ENCODE measurements at places on chromosomes 1 and 21.

- no peak for DNase-seq
Measured at GRCh38 chr1:108955881-108956280, 7.4 kb downstream of the CLCC1 start.

DNA sequence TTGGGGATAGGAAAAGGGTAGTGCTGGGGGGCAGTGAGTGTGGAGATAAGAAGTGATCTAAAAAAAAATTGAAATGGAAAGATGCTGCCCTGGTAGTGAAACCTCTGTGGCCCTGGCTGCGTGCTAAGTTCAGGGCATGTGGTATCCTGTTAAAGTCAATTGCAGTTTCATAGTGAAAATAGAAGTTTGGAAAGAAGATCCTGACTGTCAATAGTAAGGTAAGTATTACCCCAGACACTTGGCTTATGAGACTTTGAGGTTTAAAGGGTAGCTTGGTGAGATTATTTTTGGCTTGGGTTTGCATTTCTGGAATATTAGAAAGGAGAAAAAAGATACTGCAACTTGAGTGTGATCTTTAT lies 6.8 kb downstream of the ARID1A start:
- DNase-seq, result no peak

DNA sequence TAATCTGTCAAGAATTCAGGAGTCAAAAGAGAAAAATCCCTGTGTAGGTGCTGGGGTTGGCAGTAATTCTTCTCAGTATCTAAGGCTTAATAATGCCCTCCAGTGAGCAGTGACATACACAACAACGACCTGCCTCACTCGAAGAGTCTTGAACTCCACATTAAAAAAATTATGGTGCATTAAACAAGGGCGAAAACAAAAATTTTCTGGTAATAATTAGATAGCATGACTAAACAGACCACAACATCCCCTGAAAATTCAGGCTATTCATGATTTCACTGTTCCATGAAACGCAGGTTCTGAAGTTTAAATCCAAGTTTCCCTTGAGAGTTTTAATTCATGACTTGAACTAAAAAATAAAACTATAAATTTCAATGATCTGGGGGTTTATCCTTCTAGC lies 5.1 kb downstream of the SRSF4 start:
- DNase-seq, result no peak

- no peak for DNase-seq
Measured at GRCh38 chr21:33801424-33802405, 113.9 kb downstream of the ATP5PO start.

DNA sequence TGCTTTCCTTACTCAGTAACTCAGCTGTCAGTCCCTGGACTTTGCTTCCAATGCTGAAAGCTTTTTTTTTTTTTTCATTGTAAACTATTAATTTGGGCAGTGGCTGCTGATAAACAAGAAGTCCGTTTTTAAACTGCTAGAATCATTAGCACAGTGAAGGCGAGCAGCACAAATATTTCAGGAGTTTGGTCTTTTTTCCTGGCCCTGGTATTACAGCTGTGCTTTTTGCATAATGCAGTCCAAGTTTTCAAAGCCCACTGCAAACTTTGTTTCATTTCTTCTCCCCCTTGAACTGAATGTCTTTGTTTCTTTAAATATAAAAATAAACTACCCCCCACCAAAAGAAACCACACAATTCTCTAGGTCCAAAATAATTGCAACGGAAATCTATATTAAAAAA lies 6.6 kb downstream of the GLIS1 start:
- DNase-seq, result no peak

DNA sequence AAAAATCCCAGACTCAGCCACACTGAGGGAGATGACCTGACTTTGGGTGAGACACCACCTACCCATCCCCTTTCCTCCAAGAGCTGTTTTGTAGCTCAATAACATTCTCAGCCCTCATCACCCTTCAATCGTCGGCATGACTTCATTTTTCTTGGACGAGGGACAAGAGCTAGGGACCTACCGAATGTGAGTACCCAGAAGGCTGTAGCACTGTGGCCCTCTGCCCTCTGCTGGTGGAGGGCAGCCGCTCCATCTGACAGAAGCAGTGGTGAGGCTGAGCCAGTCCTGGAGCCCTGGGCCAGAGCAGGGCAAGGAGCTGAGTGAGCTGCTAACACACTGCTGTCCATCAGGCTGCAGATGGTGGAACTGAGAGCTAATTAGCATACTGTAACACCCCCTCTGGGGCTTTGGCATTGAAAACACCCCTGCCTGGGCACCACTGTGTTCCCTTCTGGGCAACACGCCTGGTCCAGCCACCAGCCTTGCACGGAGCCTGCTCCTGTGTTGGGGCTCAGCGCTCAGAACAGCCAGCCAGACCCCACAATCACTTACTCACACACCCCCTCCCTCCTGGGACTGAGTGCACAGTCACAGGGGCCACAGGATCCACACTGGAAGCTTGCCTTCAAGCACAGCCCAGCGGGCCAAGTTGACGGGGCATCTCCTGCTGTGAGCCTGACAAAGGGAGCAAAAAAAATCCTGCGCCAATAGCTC lies 18.3 kb upstream of the ALPL start:
- no peak for DNase-seq

GRCh38 chr1:28144203-28145135 lies 32.0 kb downstream of the PTAFR start:
- no peak for DNase-seq

DNA sequence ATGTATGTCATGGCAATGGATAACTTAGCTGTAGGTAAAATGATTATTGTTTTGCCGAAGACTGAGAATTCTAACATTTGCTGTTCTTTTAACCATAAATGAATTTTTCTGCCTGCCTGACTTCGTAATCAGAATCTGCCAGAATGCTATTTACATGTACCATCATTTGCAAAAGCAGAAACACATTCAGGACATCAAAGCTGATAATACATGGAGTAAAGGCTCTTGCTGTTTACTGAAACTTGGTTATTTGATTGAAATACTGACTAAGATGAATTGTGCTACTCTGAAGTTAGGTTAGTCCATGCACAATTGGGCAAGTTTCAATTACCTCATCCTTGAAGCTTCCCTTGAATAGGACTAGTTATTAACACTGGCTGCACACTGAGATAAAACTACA lies 293.8 kb downstream of the PLA2G4A start:
- no peak for DNase-seq

GRCh38 chr1:230807561-230808280 lies 60.5 kb downstream of the CAPN9 start:
- DNase-seq, result no peak

DNA sequence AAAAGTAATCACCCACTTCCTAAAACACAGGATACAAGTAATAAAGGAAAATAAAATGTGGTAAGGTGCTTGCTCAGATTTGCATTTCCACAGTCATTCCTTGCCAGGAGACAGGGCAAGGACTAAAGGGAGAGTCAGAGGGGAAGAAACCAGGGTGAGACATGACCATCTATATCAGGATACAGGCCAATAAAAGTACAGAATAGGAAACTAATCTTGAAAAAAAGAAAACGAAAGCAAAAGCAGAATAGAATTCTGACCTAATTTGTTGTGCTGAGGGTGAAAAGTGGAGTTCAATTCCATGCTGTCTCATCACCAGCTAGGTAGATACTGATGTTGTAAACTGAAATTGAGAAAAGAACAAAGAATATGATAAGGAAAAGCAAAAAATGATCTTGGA lies 27.3 kb downstream of the JMJD4 start:
- no peak for DNase-seq

- DNase-seq, result no peak
Measured at GRCh38 chr21:19692231-19692630, 1288.6 kb upstream of the TMPRSS15 start.

GRCh38 chr1:228429007-228429406 lies 12.3 kb upstream of the TRIM17 start:
- DNase-seq, result no peak

GRCh38 chr1:156283521-156283920 lies 604 bp upstream of the TMEM79 start:
- no peak for DNase-seq

- DNase-seq, result no peak
Measured at GRCh38 chr1:32592943-32593342, 53.7 kb downstream of the ZBTB8A start.

- no peak for DNase-seq
Measured at GRCh38 chr21:42735944-42736343, 82.5 kb downstream of the PDE9A start.

GRCh38 chr1:172139196-172139595 lies 281.3 kb upstream of the C1orf105 start:
- no peak for DNase-seq

- DNase-seq, result no peak
Measured at GRCh38 chr1:32115496-32115895, 7.6 kb downstream of the KPNA6 start.

GRCh38 chr1:12566484-12567287 lies 51.3 kb downstream of the DHRS3 start:
- no peak for DNase-seq

DNA sequence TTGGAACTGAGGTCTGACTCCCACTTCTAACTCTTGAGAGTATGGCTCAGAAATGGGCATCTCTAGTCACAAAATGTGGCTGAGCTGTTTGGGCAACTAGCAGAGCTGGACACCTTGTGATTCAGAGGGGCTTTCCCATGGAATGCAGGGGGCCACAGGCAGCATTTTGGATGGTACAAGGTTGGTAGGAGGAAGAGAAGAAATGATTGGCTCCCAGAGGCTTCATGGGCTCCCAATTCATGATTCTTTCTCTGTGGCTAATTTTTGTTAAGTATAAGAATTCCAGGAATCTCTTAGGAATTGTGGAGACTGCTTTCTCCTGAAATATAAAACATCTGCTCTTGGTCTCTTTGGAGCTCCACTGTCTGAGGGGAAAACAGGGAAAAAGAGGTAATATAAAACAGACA lies 49.7 kb downstream of the PBX1 start:
- no peak for DNase-seq

DNA sequence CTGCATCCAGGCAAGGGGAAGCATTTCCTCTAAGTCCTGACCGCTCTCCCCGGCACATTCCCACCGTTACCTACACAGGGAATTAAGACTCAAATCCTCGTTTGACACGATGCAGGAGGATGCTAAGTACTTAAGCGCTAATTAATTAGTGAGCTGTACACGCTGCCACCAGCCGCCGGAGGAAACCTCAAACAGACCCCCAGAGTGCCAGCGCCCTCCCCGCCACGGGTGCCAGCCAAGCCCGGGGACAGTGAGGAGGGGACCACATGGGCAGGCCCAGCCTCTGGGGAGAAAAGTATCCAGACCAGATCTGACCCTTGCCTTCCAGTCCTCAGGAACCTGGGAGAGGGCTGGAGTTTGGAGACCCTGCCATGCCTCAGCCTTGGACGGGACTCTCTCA lies 17.4 kb upstream of the CASZ1 start:
- no peak for DNase-seq

GRCh38 chr1:88998716-88999115 lies 6.3 kb upstream of the KYAT3 start:
- no peak for DNase-seq

GRCh38 chr1:37865348-37866120 lies 6.1 kb upstream of the MTF1 start:
- DNase-seq, result no peak

DNA sequence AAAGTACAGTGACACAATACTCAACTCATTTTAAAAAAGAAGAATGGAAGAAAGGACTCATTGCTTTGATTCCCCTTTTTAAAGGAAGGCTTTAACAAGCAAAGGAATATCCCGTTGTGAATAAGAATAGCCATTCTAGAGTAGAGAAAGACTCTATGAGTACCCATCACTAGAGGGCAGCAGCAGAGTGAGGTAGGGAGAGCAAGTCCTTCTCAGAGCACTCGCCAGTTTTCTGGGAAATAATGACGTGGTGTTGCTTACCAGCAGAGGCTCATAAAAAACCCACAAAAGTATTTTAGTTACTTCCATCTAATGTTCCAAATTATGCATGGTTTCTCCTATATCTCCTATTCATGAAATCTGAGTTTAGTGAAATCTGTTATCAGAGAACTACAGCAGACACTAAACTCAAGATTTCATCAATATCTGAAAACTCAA lies 74.6 kb downstream of the USP24 start:
- DNase-seq, result peak; percentile 34

GRCh38 chr1:162303004-162303344 lies 73.7 kb downstream of the SPATA46 start:
- no peak for DNase-seq

DNA sequence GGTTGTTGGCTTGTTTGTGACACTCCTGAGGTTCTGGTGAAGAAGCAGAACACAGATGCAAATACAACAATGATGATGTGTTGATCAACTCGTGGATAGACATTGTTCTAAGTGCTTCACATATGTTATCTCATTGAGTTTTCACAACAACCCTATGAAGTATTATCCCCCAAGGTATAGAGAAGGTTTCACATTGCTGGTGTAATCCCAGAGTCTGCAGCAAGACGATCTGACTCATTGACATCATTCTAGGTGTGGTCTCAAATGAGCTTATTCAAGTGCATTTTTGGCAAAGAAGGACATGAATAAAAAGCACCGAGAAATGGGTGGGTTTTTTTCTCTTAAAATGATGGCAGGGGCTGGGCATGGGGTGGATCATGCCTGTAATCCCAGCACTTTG lies 64.1 kb upstream of the SCAF4 start:
- no peak for DNase-seq

DNA sequence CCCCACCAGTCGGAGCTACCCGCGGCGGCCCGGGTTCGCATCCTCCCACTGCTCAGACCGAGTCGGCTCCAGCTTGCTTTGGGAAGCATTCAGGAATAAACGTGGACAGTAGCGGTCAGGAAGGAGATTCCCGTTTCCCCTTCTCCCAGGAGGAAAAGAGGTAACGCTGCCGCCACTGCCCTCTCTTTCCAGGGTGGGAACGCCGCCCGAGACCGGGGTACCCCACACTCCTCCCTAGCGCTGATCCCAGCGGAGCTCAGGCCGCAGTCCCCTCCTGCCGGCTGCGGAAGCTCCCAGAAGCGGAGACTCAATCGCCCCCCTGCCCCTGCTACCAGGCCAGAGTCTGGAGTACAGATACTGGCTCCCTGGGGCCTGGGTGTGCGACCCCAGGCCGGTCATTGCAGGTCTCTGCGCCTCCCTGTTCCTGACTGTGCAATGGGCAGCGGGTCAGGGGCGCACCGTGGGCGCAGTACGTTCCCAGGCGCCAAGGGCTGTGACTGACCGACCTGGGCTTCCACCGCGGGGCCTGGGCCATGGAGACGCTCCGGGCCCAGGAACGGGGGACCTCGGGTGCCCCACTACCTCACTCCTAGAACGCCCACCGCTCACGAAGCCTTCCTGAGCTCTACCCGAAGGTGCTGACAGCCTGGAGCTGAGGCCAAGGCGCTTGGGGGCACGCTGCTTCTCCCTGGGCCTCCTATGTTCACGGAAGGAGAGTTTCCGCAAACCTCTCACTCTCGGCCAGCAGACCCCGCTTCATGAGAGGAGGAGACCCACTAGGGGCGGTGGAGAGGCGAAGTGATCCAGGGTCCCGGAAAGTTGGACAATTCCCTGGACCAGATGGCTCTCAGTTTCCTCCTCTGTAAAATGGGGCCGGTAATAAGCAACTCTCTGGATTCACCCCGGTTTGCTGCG lies 7.8 kb downstream of the DMRTA2 start:
- no peak for DNase-seq

DNA sequence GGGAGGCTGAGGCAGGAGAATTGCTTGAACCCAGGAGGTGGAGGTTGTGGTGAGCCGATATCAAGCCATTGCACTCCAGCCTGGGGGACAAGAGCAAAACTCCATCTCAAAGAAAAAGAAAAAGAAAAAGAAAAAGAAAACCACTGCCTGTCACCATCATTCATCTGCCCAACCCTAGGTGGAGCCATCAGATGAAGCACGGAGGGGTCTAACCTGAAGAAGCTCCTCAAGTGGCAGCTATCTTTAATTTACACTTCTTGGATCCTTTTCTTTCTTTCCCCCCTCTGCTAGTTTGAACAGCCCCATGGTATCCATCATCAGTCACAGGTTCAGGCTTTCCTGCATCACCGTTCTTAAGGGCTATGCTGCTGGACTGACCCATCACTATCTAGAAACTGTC lies 57.0 kb downstream of the PLEKHA6 start:
- DNase-seq, result no peak
